ENCODE measurements at places on chromosomes 6 and 20. TPM values are rescaled to one million over a fixed set of nuclear protein-coding genes. Genes with fewer than 3 reads are reported as not detected.

DNA sequence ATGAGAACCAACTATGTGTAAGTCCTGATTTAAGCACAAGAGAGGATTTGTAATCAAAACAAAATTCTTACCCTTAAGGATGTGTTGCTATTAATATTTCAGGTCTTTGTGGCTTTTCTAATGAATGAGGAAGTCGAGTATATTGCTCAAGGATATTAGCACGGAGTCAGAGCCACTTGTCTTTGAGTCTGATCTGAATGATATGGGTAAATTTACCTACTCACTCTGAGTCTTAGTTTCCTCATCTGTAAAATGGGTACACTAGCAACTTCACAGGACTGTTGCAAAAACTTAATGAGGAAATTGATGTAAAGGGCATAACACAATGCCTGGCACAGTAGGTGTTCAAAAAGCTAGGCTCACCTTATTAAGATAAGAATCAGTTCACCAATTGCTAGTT, 30.0 kb upstream of the QKI start:
- no peaks in the 10 kb centered on the region for H3K36me3 ChIP-seq
- peaks cover 5% of the 10 kb centered on the region for H3K4me1 ChIP-seq
- no peaks in the 10 kb centered on the region for H3K27me3 ChIP-seq
- H3K27ac ChIP-seq = no peak overlapping the region
- no peak overlapping the region for H3K4me3 ChIP-seq
- no peak for DNase-seq

The DEFB124 gene
- 0.53 TPM for polyA plus RNA-seq

GRCh38 chr6:110682460-110682853, 132.8 kb downstream of the CDK19 start:
- no peak overlapping the region for H3K4me3 ChIP-seq
- no peak overlapping the region for H3K27ac ChIP-seq
- H3K36me3 ChIP-seq = peaks cover 2% of the 10 kb centered on the region
- peak; percentile 47 for DNase-seq
- H3K4me1 ChIP-seq = no peaks in the 10 kb centered on the region

- H3K27ac ChIP-seq = no peak overlapping the region
- H3K4me1 ChIP-seq = no peaks in the 10 kb centered on the region
- H3K36me3 ChIP-seq = no peaks in the 10 kb centered on the region
- no peak for DNase-seq
- no peak overlapping the region for H3K4me3 ChIP-seq
Observed at GRCh38 chr20:59428441-59429205, 128.2 kb downstream of the EDN3 start.

DNA sequence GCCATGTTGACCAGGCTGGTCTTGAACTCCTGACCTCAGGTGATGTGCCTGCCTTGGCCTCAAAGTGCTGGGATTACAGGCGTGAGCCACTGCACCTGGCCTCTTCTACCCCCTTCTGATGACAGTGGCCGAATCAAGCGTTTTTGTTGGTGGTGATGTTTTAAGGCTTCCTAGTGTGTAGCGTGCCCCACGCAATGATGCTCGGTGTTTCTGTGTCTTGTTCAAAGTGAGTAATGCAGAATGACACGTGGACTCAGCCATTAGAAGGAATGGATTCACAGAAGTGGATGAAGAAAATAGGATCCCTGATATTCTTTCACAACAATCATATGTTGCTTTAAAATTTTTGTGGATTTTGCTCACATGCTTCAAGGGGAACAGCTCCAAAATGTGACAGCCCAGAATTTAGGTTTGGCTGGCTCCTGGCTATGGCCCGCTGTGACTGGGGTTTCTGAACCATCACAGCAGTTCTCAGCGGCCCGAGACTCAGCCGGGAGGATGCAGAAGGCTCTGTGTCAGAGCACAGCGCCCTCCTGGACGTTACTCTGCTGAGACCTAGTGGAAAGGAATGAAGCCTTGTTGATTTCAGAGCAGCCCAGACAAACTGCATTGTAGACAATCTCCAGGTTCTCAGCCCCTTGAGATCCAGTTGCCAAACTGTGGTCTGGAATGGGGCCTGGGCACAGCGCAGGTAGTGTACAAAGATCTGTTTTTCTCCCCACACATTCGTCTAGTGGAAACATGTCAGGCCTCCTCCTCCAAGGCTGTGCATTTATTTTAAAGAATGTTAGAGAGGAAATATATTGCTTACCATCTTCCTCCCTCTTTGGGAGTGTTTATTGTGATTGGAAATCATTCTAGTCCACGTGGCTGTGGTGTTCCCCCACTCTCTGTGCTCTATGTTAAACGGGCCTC, 57.6 kb upstream of the TIAM2 start:
- no peak for DNase-seq
- H3K36me3 ChIP-seq = no peaks in the 10 kb centered on the region
- H3K4me1 ChIP-seq = peaks cover 4% of the 10 kb centered on the region
- H3K27ac ChIP-seq = peak overlapping the region; percentile 3
- H3K4me3 ChIP-seq = no peak overlapping the region

The RCAN2 gene
- polyA plus RNA-seq = 80.3 TPM

DNA sequence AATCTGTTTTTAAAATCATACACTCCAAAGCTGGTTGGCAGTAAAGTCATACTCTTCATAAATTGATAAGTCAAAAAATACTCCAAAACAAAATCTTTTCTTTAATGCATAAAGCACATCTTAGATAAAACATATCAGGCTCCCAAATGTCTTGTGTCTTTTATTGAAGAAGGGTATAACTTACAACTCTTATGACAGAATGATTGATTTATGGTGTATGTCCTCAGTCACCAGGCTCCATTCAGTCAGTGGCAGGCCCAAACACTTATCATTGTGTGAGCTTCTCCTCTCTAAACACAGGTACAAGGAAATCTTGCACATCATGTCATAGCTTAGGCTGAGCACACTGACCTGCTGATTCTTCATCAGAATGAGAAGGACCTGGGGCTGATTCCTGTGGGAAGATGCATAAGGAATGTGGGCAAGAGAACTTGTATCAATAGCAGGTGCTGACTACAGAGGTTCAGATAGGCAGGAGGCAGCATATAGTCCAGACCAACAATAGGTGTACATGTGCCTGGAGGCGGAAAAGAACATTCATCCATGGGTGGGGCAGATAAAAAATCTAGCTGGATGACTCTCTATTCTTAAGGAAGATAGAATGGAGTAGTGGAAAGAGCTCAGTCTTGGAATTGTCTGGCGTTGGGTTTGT, 1.9 kb downstream of the CALHM5 start:
- H3K27ac ChIP-seq = no peak overlapping the region
- no peak overlapping the region for H3K4me3 ChIP-seq
- H3K4me1 ChIP-seq = no peaks in the 10 kb centered on the region
- no peaks in the 10 kb centered on the region for H3K36me3 ChIP-seq
- DNase-seq = no peak
- H3K27me3 ChIP-seq = no peaks in the 10 kb centered on the region

DNA sequence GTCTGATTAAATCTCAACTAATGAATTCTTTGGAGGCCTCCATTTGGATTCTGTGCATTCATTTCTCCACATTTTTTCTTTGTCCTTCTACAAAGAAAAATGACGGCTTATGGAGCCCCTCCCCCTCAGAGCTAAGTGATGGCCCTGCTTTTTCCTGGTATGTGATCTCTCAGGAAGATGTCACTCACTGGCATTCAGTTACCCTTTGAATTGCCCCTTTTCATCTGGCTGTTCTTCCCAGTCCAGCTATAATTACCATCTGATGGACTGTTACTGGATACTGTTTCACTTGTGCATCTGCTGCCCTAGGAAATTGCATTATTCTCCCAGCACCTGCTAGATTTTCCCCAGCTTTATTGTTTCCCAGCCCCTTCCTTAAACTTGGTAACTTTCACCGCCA, 151.9 kb downstream of the CFAP61 start:
- no peak overlapping the region for H3K4me3 ChIP-seq
- H3K27ac ChIP-seq = no peak overlapping the region
- peaks cover 13% of the 10 kb centered on the region for H3K4me1 ChIP-seq
- peak; percentile 32 for DNase-seq

DNA sequence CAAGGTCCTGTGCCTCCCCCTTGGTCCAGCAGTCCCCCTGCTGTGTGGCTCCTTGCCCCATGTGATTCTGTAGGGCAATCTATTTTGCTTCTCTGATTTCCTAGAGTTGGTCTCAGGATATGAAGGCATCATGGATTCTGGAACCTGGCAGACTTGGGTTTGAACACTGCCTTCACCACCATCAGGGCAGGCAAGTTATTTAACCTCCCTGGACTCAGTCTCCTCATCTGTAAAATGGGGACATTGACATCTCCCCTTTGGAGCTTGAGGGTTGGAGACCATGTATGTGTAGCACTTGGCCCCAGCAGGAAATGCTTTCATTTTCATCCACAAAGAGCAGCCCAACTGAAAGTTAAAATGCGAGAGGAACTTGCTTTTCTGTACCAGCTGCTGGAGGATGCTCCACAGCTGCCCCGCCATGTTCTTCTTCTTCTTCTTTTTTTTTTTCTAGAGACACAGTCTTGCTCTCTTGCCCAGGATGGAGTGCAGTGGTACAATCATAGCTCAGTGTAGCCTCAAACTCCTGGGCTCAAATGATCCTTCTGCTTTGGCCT, 6.7 kb downstream of the TOX2 start:
- H3K27me3 ChIP-seq = peaks cover 9% of the 10 kb centered on the region
- H3K4me1 ChIP-seq = peaks cover 19% of the 10 kb centered on the region
- H3K36me3 ChIP-seq = no peaks in the 10 kb centered on the region
- DNase-seq = no peak

The ZSCAN26 gene
- polyA plus RNA-seq = 34.5 TPM

DNA sequence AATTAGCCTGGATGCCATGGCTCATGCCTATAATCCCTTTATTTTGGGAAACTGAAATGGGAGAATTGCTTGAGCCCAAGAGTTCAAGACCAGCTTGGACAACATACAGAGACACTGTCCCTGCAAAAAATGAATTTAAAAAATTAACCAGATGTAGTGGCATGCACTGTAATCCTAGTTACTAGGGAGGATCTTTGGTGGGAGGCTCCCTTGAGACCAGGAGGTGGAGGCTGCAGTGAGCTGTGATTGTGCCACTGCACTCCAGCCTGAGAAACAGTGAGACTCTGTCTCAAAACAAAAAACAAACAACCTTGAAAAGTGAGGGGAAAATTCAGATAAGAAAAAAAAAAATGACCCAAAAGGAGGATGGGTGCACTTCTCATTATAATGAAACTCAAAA, 23.4 kb downstream of the CAP2 start:
- H3K4me1 ChIP-seq = no peaks in the 10 kb centered on the region
- no peak for DNase-seq
- no peaks in the 10 kb centered on the region for H3K36me3 ChIP-seq
- H3K27me3 ChIP-seq = no peaks in the 10 kb centered on the region
- no peak overlapping the region for H3K4me3 ChIP-seq

The SYCP2 gene
- 7.0 TPM for polyA plus RNA-seq

The CALHM4 gene
- not detected for polyA plus RNA-seq

The SLC32A1 gene
- polyA plus RNA-seq = 44.1 TPM

The GSTA3 gene
- not detected for polyA plus RNA-seq

DNA sequence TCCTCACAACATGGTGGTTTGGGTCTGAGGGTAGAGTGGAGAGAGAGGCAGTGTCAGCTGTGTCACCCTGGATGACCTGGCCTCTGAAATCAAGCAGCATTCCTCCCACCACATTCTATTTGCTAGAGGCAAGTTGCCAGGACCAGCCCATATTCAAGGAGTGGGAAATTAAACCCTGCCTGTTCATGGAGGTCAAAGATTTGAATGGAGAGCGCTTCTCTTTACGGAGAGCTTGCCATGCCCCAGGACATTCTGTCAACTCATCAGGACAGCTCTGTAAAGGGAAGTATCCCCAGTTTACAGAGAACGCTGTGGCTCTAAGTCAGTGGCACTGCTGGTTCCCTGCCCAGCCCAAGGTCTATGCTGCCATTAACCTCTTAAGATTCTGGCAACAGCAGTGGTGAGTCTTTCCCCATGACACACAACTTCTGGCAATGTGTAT, 90.0 kb upstream of the INSM1 start:
- H3K4me3 ChIP-seq = no peak overlapping the region
- H3K27me3 ChIP-seq = no peaks in the 10 kb centered on the region
- no peak for DNase-seq
- H3K36me3 ChIP-seq = no peaks in the 10 kb centered on the region
- H3K4me1 ChIP-seq = peaks cover 4% of the 10 kb centered on the region

DNA sequence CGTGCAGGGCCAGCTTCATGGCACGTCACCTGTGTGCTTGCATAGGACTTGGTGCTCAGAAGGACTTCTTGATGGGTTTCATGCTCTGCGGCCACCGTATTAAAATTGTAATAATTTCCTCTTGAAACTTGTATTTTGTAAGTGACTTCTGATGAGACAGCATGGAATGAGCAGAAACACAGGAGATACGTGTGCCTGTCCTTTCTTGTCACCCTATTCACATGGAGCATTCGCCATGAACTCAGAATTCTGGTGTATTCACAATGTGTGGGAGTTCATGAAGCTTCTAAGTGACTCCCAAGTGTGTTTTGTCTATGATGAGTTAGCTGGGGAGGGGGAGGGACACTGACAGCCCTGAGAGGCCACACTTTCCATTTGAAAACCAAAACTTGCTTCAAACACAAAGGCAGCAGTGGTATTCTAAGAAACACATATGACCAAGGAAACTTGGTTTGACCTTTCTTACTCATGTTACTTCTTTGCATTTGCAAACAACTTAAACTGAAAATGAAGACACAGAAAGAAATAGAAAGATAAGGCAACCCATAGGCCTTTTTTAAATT, 92.1 kb upstream of the NEDD9 start:
- H3K27me3 ChIP-seq = no peaks in the 10 kb centered on the region
- H3K4me3 ChIP-seq = no peak overlapping the region
- H3K27ac ChIP-seq = no peak overlapping the region
- H3K36me3 ChIP-seq = no peaks in the 10 kb centered on the region
- no peaks in the 10 kb centered on the region for H3K4me1 ChIP-seq

DNA sequence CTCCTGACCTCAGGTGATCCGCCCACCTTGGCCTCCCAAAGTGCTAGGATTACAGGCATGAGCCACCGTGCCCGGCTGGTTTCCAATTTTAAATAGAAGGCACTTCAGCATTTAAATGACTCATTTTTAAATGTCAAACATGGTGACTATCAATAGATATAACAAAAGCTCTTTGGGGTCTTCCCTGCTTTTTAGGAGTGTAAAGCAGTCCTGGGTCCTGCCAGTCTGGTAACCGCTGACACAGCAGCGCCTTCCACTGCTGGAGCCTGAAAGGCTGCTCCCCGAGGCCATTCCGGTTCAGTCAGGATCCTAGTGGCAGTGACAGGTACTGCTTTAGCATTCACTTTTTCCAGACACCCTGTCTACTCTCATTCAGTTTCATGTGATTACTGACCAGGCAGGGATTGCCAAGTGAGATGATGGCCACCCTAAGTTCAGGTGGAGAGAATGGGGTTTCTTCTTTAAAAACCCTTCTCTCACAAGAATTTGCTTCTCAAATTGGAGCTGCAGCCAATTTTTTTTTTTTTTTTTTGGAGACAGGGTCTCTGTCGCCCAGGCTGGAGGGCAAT, 5.1 kb downstream of the DIDO1 start:
- peak; percentile 53 for DNase-seq
- H3K27me3 ChIP-seq = no peaks in the 10 kb centered on the region
- H3K27ac ChIP-seq = no peak overlapping the region
- H3K36me3 ChIP-seq = peaks cover 4% of the 10 kb centered on the region
- H3K4me3 ChIP-seq = no peak overlapping the region

- H3K27me3 ChIP-seq = no peaks in the 10 kb centered on the region
- H3K4me3 ChIP-seq = no peak overlapping the region
- H3K36me3 ChIP-seq = no peaks in the 10 kb centered on the region
- no peak for DNase-seq
- H3K4me1 ChIP-seq = no peaks in the 10 kb centered on the region
Observed at GRCh38 chr6:97468981-97469380, 186.0 kb upstream of the MMS22L start.

The DDO gene
- 0.98 TPM for polyA plus RNA-seq

GRCh38 chr6:46909371-46909770, 12.4 kb downstream of the ADGRF5 start:
- H3K4me3 ChIP-seq = no peak overlapping the region
- H3K27me3 ChIP-seq = no peaks in the 10 kb centered on the region
- no peaks in the 10 kb centered on the region for H3K4me1 ChIP-seq
- no peaks in the 10 kb centered on the region for H3K36me3 ChIP-seq
